Activated T-cell treated with anti-CD3 and anti-CD28 coated beads, Interleukin-2, amount 50 U/mL, for 1 hour (primary cell): ENCODE measurements at places on chromosomes 1 and 21.

DNA sequence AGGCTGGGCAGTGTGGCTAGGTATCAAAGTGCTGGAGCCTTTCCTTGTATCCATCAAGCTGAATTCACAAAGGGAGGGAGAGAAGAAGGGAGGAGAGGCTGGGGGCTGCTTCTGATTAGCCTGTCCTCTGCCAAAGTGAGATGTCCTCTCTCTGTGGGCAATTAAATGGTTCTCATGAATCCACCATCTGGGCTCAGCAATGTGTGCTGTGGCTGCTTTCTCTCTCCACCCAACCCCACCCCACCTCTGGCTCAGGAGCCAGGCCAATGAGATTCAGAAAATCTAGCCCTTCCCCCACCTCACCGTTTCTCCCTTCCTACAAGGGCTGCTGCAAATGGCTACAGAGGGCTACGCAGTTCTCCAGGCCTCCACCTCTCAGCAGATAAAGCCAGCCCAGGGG, 154.6 kb downstream of the TENT5C start:
- no peak for DNase-seq

- DNase-seq, result no peak
These were observed 34.8 kb upstream of the CACYBP start for GRCh38 chr1:174964972-174965361.

- DNase-seq, result no peak
These were observed 361 bp downstream of the TMCC2 start for GRCh38 chr1:205228093-205228521.

DNA sequence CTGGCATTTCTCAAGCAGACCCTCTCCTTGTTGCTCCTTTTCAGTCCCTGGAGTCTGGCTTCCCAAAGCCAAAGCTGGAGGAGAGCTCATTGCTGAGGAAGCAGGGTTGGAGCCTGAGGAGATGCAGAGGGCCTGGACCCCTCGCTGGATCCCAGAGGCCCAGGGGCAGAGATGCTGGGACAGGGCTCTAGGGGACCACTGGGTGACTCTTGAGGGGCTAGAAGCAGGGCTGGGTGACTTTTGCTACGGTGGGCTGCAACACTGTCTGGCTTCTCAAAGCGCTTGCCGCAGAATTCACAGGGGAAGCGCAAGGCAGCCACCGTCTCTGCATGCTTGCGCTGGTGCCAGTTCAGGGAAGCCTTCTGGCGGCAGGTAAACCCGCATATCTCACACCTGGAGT, 8.8 kb downstream of the ZNF692 start:
- no peak for DNase-seq

DNA sequence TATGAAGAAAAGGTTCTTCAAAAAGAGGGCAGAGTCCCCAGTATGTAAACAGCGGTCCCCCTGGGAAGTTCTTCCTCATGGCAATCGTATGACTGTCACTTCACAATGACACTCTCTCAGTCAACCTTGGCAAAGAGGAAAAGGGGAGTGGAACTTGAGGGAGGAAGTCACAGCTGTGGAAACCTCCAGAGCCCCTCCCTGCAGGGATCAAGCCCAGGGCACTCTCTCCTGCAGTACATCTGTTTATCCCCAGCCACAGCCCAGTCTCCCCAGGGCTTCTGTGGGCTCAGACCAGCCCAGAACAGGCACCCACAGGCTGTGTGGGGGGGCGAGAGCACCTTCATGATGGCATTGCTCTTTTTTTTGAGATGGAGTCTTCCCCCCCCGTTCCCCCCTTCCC, 2.0 kb downstream of the ATP13A2 start:
- no peak for DNase-seq

- no peak for DNase-seq
These were observed 26.4 kb downstream of the MYOM3 start for GRCh38 chr1:24085546-24085945.

DNA sequence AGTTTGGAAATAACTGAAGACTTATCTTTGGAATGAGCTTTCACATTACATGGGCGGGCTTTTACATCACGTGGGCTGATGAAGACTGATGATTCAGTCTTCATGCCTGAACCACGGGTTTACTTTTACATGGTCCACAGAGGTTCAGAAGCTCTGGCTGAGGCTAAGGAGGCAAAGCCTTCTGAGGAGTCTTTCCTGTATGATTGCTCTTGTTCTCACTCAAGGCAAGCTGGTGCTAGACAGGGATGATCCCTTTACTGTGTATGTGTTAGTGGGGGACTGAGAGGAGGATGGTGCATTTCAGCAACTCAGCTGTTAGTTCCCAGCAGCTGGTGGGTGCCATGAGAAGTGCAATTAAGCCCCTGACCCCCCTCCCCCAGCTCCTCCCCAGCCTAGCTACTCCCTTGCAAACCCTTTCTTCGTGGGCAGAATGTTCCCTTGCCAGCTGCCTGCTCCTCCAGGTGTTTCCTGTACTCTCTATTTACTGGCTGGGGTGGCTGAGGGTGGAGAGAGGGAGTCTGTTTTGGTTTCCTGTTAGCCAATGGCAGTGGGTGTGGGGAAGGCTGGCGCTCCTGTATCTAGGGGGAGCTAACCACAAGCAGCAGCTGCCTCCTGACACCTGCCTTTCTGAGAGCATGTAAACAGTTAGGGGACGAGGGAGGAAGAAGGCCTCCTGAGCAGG, 15.4 kb downstream of the BTG2 start:
- peak; percentile 68 for DNase-seq

GRCh38 chr1:232923739-232924386, 26.5 kb upstream of the NTPCR start:
- peak; percentile 31 for DNase-seq

DNA sequence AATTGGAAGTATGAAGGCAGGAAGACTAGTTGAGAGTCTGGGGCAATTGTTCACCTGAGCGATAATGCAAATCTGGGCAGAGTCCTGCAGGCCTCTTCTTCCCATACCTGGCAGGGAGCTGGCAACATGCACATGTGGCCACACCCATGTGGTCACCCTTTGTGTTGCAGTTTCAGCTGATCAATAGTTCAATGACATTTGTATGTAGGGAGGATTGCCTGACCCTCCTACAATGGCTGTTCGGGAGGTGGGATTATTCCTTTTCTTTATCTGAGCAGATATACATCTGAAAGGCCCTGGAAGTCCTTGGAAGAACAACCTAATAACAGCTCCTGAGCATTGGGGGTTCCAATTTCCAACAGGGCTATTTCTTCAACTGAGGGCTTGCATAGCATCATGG, 15.2 kb upstream of the TRIM45 start:
- no peak for DNase-seq

DNA sequence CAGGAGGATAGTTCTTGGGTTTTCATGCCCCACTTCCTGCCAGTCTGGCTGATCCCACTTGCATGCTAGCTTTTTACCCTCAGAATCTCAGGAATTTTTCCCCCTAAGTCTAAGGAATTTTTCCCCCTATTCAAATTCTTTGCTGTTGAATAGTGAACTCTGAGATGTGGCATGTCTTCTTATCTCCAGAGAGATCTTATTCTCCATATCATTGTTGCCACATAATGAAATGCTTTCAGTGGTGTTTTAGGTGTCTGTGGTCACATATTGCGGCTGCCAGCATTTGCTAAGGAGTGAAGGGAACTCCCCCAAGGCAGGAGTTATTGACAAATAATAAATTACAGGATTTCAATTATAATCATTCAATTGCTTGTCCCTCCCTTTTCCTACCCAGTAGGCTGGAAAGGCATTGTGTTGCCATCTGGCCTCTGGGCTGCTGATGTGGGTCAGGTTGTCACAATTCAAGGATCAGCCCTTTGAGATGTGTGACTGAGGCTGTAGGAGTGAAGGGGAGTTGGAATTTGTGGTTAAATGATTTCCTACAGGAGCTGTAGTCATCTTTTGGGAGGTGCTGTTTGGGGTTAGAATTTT, 3.9 kb upstream of the FLG start:
- no peak for DNase-seq

DNA sequence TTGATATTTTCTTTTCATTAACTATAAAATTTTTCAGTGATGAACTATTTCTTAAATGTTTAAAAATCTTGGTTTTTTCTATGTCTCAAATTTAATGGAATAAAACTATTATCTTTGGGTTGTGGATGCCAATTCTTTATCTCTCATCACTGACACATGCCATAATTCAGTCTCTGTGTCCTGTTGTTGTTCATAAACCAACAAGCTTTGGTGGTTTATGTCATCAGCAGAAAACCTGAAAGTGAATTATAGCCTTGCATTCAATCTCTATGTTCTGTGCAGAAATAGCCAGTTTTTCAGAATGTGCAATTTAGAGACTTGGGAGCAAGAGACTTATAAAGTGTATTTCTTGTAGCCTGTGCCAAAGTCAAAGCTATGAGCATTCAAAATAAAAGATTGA, 462.6 kb upstream of the ADGRL4 start:
- no peak for DNase-seq

GRCh38 chr1:107963601-107964335, 1.2 kb downstream of the VAV3 start:
- peak; percentile 51 for DNase-seq

- no peak for DNase-seq
These were observed 99.6 kb downstream of the CYYR1 start for GRCh38 chr21:26473471-26473870.

GRCh38 chr1:17663646-17664045, 91.5 kb upstream of the ACTL8 start:
- DNase-seq, result no peak

DNA sequence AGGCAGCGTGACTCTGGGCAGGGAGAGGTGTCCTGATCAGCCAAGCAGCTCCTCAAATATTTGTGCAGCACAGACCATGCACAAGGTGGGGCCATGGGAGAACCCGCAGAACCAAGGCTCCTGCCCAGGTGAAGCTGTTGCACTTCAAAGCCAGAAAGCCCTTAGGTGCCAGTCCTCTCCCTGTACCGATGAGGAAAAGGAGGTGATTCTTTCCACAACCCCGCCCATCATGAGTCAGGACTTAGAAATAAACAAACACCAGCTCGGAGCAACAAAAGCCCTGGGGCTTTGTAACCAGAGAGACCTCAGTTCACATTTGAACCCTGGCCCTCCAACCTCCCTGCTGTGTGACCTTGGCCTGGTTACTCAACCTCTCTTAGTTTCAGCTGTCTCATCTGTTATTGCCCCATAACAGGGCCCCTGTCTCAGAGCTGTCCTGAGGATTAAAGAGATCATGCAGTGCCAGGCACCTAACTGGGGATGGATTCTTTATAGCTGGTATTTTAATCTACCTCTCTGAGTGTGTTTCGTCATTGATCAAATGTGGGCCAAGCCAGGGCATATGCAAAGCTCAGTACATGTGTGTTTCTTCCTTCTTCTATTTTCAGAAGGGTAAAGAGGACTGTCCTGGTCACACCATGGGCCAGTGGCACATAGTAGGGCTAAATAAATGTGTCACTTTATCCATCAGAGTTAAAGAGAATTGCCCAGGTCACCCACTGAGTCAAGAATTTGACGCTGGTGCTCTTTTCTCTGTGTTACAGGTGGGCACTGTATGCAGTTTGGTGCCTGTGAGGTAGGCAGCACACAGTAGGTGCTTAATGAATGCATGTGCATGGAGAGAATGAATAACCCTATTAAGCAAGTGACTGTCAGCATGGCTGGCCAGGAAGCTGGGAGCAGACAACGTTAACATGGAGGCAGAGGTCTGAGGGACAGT, 1.4 kb downstream of the LDLRAD1 start:
- DNase-seq, result no peak

GRCh38 chr1:6419397-6419803, 319 bp downstream of the HES2 start:
- DNase-seq, result no peak

- no peak for DNase-seq
These were observed 18.2 kb downstream of the RXRG start for GRCh38 chr1:165426745-165427144.

DNA sequence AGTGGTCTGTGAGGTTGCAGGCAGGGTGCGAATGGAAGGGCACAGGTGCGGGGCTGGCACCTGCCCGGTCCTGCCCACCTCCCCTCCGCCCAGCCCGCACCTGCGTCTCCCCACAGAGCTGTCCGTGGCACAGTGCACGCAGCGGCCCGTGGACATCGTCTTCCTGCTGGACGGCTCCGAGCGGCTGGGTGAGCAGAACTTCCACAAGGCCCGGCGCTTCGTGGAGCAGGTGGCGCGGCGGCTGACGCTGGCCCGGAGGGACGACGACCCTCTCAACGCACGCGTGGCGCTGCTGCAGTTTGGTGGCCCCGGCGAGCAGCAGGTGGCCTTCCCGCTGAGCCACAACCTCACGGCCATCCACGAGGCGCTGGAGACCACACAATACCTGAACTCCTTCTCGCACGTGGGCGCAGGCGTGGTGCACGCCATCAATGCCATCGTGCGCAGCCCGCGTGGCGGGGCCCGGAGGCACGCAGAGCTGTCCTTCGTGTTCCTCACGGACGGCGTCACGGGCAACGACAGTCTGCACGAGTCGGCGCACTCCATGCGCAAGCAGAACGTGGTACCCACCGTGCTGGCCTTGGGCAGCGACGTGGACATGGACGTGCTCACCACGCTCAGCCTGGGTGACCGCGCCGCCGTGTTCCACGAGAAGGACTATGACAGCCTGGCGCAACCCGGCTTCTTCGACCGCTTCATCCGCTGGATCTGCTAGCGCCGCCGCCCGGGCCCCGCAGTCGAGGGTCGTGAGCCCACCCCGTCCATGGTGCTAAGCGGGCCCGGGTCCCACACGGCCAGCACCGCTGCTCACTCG, 23.3 kb downstream of the FTCD start:
- DNase-seq, result no peak

GRCh38 chr1:58841455-58841854, 57.6 kb upstream of the JUN start:
- no peak for DNase-seq

- no peak for DNase-seq
These were observed 75.1 kb downstream of the CAMTA1 start for GRCh38 chr1:6860401-6860800.

DNA sequence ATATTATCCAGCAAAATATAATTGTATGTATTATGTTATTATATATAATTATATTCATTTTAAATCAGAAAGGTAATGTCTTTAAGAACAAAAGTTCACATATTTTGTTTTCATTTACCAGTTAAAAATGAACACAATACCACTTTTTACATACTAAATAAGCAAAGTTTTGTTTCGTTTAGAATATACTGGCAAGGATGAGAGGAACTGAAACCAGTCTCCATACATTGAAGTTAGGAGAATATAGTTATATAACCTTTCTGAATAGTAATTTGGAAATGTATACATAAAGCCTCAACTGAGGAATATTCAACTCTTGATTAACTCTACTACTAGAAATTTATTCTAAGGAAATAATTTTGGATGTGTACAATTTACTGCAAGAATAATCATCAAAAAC, 110.5 kb downstream of the ZNF644 start:
- no peak for DNase-seq

- no peak for DNase-seq
These were observed 32.6 kb downstream of the B3GALT5 start for GRCh38 chr21:39645331-39645730.

- no peak for DNase-seq
These were observed 183.4 kb upstream of the PTBP2 start for GRCh38 chr1:96538111-96538641.

GRCh38 chr1:52235646-52236045, 93.8 kb downstream of the ZFYVE9 start:
- no peak for DNase-seq

- no peak for DNase-seq
These were observed 39.7 kb downstream of the MAP3K21 start for GRCh38 chr1:233367057-233367803.

- DNase-seq, result no peak
These were observed 22.2 kb upstream of the KIF1B start for GRCh38 chr1:10188133-10188650.
